Stimulated activated CD8-positive, alpha-beta memory T cell treated with anti-CD3 and anti-CD28 coated beads, Interleukin-15, amount 100 ng/mL, for 24 hours (primary cell): ENCODE measurements at places on chromosomes 7 and 10.

DNA sequence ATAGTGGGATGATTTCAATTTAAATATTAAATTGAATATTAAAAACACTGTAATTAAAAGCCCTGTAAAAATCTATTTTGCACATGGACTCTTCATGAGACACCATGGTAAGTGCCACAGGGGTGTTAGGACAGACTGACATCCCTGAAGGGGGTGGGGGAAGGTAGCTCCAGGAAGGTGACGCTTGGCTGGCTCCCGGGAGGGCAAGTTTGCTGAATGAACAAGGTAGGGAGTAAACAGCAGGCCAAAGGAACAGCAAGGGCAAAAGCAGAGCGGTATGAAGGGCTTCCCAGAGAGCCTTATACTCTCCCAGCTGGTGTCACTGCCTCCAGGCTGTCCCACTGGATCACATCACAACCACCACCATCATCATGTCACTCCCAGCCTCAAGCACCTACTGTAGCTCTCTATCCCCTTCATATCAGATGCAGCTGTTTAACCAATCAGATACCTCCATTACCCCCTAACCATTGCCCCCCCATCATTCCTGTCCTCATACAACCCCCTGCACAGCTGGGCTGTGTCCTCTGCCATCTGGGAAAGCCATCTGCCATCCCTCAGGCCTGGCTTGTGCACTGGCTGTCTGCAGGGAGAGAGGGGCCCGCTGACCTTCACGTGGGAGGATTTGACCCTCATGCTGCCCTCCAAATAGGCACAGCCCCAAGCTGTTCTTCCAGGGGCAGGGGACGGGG, 19.5 kb downstream of the HSPA12A start:
- no peak for DNase-seq

- no peak for DNase-seq
These were observed 133.6 kb downstream of the TMEM26 start for GRCh38 chr10:61319386-61320256.

- DNase-seq = no peak
These were observed 203.5 kb downstream of the RNLS start for GRCh38 chr10:88379575-88379974.

- no peak for DNase-seq
These were observed 91.8 kb downstream of the LARP4B start for GRCh38 chr10:839550-840205.

DNA sequence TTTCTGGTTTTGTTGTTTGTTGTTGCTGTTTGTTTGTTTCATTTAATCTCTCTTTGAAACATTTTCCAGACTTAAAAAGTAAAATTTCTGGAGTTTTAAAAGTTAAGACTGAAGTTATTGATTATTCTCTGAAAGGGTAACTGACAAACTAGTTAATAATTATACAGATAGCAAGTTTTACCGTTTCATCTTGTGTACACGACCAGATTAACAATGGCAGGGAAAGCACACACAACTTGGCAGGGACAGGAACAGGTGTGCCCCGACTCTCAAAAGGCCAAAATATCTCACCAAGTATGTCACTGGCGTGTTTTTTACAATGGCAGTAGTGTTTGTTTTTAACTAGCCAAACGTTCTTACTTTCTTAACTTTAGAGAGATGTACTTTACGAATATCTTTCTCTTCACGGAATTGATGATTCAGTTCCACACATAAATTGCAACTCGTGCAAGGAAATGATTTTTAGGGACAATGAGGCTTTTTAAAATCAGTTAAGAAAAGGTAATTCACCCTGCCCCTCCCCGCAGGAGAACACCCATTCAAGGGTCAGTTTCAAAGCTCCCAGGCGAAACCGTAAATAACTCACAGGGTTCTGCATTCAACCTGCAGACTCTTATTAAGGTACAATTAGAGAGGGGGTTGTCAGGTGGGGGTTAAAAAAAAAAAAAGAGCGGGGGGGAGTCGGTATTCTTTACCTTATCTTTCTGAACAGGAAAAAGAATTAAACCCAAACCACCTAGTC, 3.5 kb downstream of the CTBP2 start:
- DNase-seq = no peak

DNA sequence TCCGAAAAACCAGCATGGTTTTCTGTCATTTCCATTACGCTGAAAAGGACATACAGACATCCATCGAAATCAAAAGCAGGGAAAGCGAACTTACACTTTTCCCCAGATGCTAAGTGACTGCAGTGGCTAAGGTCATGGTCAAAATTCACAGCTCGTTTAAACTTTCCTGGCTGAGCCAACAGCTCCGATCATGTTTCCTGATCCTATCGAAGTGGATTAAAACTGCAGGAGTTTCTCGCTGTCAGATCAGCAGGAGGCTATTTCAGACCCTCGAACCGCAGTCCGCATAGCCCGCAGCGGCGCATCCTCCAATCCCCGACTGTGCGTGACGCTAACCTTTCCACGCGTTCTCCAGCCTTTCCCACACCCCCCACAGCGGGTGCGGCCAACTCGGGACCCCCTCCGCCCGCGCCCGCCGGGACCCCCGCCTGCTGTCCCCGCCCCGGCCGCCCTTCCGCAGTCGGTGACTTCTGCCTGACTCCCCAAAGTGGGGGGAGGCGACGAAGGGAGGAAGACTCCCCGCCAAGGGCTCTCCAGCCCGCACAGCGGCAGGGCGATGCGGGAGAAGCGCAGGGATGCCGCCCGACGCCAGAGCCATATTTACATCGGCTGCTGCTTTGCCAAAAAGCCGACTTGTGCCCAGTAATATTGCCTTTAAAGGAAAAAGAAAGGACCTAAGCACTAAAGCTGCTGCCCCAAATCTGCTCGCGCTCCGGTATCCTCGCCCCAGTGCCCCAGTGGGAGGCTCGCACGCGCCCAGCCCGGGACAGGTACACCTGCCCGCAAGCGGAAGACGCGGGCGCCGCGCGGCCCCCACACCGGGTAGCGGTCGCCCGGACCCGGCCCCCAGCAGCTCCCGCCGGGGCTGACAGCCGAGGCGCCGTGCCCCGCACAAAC, 1.2 kb downstream of the PIP4K2A start:
- no peak for DNase-seq

DNA sequence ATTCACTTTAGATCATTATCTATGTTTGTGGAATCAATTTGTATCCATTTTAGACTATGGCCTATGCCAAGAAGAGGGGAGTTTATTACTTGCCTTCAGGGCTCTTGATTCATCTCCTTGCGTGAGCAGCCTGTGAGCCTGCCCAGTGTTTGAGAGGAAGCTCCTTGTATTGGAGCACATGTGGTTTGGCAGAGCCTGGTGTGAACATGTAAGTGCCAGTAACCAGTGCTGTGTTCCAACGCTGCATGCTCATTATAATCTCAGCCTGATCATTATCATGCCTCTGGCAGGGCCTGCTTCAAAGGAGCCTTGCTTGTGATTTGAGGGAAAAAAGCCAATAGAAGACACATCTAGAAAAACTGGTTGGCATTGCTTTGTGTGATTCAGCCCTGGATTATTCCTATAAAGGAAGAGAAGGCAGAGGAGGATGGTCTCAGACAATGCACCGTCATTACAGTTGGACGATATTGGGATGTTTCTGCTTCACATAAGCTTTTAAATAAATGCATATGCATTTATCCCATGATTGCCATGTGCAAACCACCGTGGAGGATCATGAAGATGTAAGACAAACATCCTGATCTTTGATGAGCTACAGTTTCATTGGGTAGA, 203.4 kb upstream of the AHR start:
- DNase-seq = no peak
